ENCODE measurements at places on chromosomes 3 and 15.

DNA sequence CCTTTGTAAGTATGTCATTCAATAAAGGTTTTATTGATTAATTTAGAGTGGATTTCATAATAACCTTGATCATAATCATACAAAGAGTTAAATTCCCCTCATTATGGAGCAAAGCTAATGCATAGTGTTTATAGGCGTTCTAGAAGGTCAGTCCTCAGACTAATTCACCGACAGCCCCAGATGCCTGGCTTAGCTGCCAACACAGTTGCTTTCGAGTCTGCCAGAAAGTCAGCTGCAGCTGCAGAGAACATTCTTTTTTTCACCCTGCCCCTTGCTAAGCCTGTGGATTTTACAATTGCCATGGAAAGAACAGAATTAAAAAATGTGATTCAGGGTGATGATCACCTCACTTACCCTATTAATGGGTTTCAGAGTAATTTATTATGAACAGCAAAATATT lies 21.2 kb downstream of the CADM2 start:
- no peak for DNase-seq

DNA sequence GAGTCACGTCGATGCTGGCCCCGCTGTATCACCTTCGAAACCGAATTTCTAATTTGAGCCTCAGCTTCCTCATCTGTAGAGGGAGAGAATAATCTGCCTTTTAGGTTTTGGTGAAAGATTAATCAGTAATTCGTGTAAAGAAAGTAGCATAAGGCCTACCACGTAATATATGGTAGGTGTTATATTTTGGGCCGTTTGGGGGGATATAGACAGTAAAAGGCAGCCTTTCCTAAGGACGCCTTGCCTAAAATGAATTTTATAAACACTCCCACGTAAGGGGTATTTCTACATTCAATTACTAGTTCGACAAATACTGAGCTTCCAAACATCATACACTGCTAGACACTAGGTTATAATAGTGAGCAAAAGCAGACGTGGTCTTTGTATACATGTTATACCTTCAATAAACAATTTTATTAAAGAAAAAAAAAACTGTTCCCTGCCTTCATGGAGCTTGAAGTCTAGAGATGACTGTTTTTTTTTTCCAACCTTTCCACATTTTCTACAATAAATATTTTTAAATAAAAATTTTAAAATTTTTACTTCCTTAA lies 737 bp downstream of the JAGN1 start:
- no peak for DNase-seq

DNA sequence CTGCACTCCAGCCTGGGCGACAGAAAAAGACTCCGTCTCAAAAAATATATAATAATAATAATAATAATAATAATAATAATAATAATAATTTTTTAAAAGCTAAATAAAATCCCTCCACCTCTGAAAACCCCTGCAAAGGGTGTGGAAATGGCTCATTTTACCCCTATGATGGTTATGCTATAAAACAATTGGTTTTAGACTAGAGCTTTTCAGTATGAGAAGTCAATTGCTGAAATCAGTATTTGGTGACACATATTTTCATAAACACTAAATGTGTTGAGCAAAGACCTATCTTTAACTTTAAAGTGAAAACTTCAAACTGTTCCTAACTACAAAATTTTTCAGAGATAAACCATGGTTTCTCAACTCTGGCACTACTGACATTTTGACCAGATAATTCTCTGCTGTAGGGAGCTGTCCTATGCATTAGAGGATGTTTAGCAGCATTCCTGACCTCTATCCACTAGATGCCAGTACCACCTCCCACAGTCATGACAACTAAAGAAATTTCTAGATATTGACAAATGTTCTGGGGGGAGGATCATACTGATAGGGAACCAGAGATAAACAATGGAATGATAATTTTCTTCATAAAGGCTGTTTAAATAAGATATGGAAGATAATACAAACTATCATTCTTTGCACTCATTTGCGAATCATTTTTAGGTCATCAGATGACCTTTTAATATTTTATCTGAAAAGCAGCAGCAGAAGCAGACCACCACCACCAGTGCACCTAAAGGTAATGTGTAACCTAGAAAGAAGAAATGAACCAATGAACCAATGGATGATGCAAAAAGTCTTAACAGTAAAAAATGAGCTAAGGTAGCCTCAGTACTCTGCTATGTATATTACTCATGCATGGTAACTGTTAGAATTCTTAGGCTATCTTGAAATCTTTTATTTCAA lies 13.8 kb downstream of the PTPN9 start:
- no peak for DNase-seq

DNA sequence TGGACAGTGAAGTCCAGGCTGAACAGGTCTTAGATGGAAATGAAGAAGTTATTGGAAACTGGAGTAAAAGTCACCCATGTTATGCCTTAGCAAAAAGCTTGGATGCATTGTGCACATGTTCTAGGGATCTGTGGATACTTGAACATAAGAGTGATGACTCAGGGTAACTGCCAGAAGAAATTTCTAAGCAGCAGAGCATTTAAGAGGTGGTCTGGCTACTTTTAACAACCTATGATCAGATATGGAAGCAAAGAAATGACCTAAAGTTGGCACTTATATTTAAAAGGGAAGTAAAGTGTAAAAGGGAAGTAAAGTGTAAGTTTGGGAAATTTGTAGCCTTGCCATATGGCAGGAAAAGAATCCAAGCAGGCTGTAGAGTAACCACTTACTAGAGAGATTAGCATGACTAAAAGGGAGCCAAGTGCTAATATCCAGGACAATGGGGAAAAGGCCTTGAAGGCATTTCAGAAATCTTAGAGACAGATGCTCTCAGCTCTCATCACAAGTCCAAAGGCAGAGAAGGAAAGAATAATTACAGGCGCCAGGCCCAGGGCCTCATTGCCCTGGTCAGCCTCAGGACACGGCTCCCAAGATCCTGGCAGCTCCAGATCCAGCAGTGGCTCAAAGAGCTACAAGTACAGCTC lies 73.9 kb upstream of the KCNH8 start:
- DNase-seq = no peak

GRCh38 chr15:94383706-94384105 lies 152.3 kb downstream of the MCTP2 start:
- no peak for DNase-seq

DNA sequence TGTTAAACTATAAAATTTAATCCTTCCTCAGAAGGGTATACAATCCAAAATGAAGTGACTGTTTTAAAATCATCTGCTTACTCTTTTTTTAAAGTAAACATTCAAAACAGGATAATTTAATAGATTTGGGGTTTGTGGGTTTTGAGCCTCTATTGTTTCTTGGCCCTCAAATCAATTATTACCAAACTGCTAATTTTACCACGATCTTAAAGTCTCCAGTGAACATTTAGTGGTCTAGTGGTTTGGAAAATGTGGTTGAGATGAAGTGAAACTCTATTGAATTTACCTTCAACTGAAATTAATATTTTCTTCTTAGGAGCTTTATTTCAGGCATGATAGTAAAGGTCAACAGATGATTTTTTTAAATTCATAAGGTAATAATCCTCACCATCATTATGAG lies 11.2 kb upstream of the ATP11B start:
- no peak for DNase-seq

- DNase-seq = no peak
Measured at GRCh38 chr3:168989396-168989795, 674.1 kb downstream of the MECOM start.

DNA sequence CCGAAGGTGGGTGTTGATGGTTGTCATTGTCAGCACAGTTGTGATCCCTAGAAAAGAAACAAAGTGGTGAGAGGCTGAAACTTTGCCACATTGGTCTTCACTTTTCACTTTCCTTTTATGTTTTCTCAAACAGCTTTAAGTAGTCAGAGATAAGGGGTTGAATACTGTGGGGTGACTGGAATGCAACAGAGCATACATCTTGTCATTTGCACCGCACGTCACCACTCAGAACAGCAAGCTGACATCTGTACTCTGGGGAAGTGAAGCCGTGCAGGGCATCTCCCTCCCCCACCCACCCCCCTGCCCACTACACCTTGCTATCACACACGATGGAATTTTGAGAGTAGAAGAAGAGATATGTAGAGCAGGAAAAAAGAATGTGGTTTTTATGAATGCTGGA lies 211.7 kb downstream of the GABRB3 start:
- DNase-seq = no peak

DNA sequence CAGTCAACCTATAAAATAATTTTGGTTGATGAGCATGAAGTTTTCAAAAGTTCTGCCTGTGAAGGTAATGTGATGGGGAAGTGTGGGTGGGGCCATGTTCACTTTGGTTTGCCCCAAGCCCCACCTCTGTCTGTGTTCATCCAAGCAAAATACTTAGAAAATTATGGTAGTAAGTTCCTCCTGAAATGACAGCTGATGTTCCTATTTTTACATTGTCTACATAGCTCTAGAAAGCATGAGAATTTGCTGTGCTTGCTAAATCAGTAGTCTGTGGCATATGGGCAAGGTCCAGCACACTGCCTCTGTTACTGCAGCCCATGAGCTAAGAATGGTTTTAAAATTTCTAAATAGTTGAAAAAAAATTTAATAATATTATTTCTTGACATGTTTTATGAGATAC lies 21.9 kb upstream of the CP start:
- DNase-seq = no peak

GRCh38 chr3:8320711-8321458 lies 180.7 kb upstream of the LMCD1 start:
- DNase-seq = no peak

DNA sequence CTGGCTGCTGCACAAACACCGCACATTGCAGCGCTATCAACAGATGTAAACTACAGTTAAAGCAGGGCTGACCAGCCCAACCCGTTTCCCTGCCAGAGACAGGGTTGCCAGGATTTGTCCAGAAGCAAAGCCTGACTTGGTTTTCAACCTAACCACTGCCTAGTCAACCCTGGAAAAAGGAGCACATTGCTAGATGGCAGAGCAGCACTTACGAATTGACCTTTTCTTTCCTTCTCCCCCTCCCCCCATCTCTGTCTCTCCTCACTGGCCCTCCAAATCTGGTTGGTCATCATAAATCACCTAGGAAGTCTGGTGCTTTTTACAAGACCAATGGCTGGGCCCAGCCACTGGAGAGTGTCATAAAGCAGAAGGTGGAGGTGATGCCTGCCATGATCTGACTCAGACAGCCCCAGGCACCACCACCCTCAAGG lies 51.3 kb downstream of the ABCC5 start:
- no peak for DNase-seq

DNA sequence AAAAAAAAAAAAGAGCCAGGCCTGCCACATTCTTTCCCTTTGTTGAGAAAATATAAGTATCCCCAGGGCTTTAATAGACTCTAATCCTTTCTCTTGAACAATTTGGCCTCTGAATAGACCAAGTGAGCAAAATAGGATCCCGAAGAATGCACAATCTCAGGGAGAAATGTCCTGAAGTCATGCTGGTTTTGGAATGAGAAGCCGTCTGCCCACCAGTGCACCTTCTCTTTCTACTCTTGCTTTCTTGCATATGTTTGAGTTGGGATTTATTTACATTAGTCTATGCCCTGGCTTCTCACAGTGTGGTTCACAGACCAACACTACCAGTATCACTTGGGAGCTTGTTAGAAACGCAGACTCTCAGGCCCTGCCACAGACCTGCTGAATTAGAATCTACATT lies 153.0 kb downstream of the ZNF621 start:
- no peak for DNase-seq

DNA sequence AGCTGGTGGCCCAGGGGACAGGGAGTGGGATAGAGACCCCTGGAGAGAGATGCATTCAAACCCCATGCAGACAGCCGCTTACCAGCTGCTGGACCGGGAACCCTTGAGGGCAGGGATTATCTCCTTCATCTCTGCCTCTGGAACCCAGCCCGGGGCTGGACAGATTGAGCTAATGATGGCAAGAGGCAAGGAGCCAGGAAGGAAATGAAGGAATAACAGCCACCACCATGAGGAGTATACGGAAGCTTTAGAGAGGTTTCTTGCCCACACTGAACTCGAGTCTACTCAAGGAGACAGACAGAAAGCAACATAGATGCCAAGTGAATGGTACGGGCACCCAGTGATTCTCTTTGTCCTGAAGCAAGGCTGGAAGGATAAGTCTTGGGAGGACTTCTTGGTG lies 23.2 kb downstream of the HAPLN3 start:
- no peak for DNase-seq

- DNase-seq = no peak
Measured at GRCh38 chr3:40516201-40516600, 8.6 kb upstream of the ZNF621 start.

DNA sequence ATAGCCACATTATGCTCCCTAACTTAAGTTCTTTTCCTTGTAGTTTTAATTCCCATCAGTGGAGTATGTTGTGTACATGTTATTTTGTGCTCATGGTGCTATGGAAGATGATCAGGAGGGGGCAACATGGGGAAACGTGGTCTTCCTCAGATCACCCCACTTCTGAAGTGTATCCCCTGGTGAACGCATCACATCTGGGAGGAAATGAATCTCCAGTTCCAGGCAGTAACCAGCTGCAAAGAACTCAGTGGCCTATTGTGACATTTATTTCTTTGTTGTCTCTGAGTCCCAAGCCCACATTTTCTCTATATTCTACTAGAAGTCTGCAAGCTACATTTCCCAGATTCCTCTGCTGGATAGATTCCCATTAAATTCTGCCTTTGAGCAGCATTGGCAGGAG lies 217.0 kb downstream of the SATB1 start:
- no peak for DNase-seq
